NCI-H510A (cell line): ENCODE measurements at places on chromosomes 13 and 19.

DNA sequence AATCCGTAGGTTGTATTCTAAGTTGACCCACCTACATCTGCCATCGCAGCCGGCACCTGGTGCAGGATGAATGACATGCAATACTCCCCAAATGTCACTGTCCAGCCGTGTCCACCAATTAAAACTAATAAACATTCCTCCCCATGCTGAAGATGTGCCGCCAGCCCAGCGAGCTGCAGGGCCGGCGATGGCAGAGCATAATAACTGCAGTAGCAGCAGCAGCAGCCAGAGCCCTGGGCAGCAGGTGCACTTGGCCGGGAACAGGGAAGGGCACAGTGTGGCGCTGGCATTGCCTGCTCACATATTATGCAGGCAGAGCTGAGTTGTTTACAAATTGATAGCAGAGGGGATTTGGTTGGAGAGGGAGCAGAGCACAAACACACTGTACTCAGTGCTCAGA lies 754.9 kb downstream of the OLFM4 start:
- peak; percentile 23 for DNase-seq

DNA sequence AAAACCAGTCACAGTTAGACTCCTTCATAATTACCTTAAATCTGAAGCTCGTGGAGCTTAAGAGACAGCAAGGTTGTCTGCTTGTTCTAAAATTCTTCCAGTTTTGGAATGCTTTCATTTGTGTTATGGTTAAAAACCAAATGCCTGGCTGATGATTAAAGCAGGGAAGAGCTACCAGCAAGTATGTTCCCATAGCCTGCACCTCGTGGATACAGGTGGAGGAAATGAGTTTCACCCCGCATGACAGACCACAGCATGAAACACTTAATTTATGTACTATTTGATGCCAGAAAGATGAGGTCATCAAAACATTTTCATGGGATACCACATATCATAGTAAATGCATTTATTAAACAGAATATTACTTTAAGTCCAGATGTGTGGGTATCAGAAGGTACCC lies 416 bp upstream of the DOCK9 start:
- no peak for DNase-seq

DNA sequence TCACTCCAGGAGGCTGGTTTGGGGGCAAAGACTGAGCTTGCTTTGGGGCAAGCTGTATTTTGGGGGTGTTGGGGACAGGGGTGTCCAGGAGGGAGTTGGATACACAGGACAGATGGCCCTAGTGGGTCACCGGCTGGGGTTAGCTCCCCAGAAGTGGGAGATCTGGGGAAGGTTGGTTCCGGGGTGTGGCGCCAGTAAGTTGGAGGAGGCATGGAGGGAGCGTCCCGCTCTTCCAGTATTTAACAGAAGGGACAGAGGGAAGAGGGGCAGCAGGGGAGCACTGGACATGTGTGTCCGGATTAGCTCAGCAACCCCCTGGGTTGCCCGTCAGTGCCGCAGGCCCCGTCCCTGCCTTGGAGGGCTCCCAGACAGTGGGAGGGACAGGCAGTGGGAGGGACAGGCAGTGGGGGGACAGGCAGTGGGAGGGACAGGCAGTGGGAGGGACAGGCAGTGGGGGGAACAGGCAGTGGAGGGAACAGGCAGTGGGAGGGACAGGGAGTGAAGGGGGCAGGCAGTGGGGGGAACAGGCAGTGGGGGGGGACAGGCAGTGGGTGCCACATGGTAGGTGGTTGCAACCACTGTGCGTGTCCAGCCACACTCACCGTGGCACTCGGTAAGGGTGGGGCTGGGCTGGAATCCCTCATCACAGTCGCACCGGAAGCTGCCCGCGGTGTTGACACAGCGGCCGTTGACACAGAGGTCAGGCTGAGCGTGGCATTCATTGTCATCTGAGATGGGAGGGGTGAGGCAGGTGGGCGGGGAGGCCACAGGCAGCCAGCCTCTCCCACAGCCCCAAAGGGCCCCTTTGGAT lies 33.2 kb downstream of the CCL25 start:
- peak; percentile 62 for DNase-seq

- DNase-seq, result no peak
Measured at GRCh38 chr19:16585094-16585801, 13.0 kb upstream of the SLC35E1 start.

- no peak for DNase-seq
Measured at GRCh38 chr19:3324405-3324856, 42.0 kb upstream of the NFIC start.

GRCh38 chr19:6577476-6578125 lies 13.3 kb downstream of the CD70 start:
- no peak for DNase-seq

GRCh38 chr19:16897029-16897855 lies 8.4 kb downstream of the F2RL3 start:
- DNase-seq, result no peak

DNA sequence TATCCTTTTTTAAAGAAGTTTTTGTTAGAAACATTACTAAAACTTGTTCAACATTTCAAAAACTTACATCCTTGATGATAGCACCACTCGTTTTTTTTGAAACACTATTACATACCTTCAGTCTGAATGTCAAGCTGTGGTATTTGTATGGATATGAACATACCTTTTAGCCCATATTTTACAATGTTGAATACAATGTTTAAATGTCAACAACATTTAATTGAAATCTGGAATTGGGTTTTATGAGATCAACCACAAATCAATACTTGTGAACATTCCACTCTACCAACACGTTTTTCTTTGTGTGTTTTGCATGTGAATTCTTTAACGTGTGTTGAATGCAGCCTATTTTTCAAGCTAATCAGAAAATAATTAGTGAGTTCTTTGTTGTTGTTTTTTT lies 4.7 kb downstream of the SERP2 start:
- DNase-seq, result no peak

DNA sequence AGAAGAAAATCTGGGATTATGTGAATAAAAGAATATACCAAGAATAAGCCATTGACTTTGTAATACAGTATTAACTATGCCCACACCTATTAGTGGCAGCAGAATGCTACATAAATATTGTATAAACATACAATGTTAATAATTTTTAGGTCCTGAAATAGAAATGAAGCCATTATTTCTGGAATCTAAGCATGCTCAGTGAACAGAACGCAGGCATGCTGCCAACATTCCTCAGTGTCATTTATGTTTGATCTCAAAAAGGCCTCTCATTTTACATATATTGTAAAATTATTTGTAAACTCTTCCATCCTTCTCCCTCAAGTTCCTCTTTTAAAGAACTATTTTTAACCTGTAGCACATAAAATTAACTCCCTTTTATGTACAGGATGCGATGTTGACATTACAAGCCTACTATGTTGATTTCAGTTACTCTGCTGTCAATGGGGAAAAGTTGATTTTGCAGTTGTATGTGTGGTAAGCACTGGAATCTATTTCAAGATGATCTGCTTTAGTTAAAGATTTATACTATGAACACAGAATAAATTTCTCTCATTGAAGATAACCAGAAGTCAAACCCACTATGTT lies 118.8 kb downstream of the VWA8 start:
- DNase-seq, result no peak

GRCh38 chr19:5125797-5126497 lies 157.0 kb downstream of the KDM4B start:
- no peak for DNase-seq

DNA sequence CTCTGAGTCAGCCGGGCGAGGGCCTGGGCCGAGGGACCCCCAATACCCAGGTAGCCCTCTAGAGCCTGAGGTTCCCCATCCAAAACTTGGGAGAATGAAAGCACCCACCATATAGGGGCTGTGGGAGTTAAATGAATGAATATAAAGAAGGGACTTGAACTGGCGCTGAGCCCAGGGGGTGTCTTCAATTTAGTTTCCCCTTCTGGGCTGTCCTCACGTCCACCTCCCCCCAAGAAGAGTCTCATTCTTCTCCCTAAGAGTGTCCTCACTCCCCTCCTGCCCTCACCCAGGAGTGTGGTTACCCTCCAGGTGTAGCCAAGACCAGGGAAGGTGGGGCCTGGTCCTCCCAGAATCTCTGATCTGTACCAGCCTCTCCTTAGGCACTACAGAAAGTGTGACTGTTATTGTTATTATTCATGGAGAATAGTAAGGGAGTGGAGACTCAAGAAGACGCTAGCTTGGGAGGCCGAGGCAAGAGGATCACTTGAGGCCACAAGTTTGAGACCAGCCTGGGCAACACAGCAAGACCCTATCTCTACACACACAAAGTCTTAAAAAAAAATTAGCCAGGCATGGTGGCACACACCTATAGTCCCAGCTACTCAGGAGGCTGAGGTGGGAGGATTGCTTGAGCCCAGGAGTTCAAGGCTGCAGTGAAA lies 2.7 kb downstream of the CD79A start:
- DNase-seq, result no peak

- DNase-seq, result no peak
Measured at GRCh38 chr19:40928850-40929249, 46.8 kb upstream of the CYP2A7 start.

GRCh38 chr13:77056886-77057285 lies 29.9 kb upstream of the FBXL3 start:
- no peak for DNase-seq

- no peak for DNase-seq
Measured at GRCh38 chr19:17654993-17655392, 33.2 kb downstream of the UNC13A start.

- DNase-seq, result no peak
Measured at GRCh38 chr13:44576351-44577235, 463 bp upstream of the TSC22D1 start.

- no peak for DNase-seq
Measured at GRCh38 chr13:46211116-46211482, 629 bp upstream of the LRRC63 start.

GRCh38 chr19:50433201-50434180 lies 799 bp downstream of the MYBPC2 start:
- DNase-seq, result no peak

- DNase-seq, result no peak
Measured at GRCh38 chr19:45283443-45284033, 32.5 kb downstream of the MARK4 start.

GRCh38 chr19:17296273-17296672 lies 7.0 kb downstream of the ABHD8 start:
- DNase-seq, result no peak

DNA sequence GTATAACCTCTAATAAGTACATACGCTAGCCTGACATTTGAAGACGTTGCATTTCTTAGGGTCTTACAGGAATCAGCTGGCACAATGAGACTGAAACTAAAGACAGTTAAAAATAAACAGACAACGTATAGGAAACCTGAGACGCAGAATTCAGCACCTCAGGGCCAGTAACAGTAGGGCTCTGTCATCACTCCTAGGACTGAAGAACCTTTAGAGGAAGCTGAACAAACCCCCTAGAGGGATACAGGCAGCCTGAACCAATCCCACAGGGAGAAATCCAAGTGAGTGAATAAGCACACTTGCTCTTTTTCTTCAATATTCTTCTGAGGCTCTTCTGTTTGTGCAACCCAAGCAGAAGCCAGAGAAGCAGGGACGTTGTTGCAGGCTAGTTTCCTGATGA lies 53.9 kb upstream of the KLHL1 start:
- no peak for DNase-seq

DNA sequence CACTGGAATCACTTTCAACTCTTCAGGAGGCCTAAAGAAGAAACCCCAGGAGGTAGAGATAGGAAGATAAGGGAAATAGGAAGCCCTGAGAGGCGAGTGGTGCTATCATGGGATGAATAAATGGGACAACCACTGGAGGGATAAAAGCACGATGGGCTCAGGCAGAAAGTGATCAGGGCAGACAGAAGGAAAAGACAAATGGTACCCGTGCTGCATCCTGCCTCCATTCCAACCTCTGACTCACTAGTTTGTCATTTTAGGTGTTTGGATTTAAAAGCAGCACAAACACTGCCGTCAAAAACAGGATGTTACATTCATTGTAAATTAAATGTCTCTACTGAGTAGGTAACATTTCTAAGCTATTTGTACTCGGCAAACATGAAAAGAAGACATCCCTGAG lies 314.3 kb upstream of the HTR2A start:
- DNase-seq, result no peak

- DNase-seq, result no peak
Measured at GRCh38 chr19:43842007-43842406, 14.9 kb downstream of the ZNF283 start.

- no peak for DNase-seq
Measured at GRCh38 chr13:50511877-50512341, 331.6 kb downstream of the DLEU7 start.

- DNase-seq, result no peak
Measured at GRCh38 chr19:23222998-23223652, 27.1 kb downstream of the ZNF724 start.

DNA sequence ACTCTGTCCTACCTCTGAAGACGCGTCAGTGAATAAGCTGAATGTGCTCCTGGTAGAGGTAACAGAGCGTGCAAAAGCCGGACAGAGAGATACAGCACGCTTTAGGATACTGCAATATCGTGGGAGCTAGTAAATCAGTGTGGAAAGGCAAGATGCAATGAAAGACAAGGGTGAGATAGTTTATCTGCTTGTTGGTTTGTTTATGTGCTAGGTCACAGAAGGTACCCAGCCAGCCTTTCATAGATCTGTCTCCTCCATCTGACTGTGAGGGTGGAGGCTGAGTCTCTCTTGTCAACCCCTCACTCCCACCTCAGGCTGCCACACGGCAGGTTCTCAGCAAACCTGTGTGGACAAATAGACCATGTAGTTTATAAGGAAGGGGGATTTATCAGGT lies 904 bp upstream of the GIPC1 start:
- no peak for DNase-seq

- DNase-seq, result no peak
Measured at GRCh38 chr19:56101746-56102535, 19.2 kb downstream of the ZNF787 start.

- DNase-seq, result no peak
Measured at GRCh38 chr13:103772576-103772975, 706.4 kb upstream of the SLC10A2 start.

DNA sequence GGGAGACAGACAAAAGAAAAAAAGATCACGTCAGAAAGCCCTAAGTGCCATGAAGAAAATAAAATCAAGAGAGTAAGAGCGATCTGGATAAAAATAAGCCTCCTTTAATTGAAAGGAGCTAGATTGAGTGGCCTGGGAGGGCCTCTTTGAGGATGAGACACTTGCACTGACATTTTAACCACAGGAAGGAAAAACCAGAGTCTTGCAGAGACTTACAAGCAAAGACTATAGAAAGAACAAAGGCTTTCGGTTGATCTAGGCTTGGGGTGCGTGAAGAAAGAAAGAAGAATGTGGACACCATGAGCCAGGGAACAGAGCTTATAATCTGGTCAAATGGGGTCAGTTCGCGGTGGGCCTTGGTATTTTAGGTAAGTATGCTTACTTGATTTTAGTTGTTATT lies 342.7 kb downstream of the COG6 start:
- no peak for DNase-seq

- no peak for DNase-seq
Measured at GRCh38 chr19:14379294-14380065, 1.8 kb upstream of the ADGRE5 start.

- no peak for DNase-seq
Measured at GRCh38 chr13:95707035-95707434, 30.1 kb downstream of the DNAJC3 start.

GRCh38 chr13:94764576-94765321 lies 52.4 kb upstream of the SOX21 start:
- DNase-seq, result no peak

GRCh38 chr13:67184247-67184646 lies 45.9 kb downstream of the PCDH9 start:
- DNase-seq, result no peak

- no peak for DNase-seq
Measured at GRCh38 chr19:17751912-17752273, 616 bp downstream of the FCHO1 start.

GRCh38 chr13:34349091-34349722 lies 531.3 kb downstream of the RFC3 start:
- DNase-seq, result no peak

- DNase-seq, result no peak
Measured at GRCh38 chr13:19158526-19159174, 23.0 kb downstream of the TUBA3C start.
